RCC 7860 (cell line): ENCODE measurements at places on chromosomes 6 and 20.

GRCh38 chr6:170403451-170403850 is 96.9 kb downstream of the FAM120B start:
- DNase-seq = no peak

GRCh38 chr20:1491281-1491840 is at the start of gene SIRPB2:
SIRPB2 (minus strand) TSS chr20:1491420; CDS start chr20:1491359, 61 bp downstream.
- no peak for DNase-seq

- DNase-seq = no peak
These were observed 214.5 kb upstream of the CITED2 start for GRCh38 chr6:139588734-139589593.

- no peak for DNase-seq
These were observed 174.2 kb downstream of the TSHZ2 start for GRCh38 chr20:53146201-53146891.

DNA sequence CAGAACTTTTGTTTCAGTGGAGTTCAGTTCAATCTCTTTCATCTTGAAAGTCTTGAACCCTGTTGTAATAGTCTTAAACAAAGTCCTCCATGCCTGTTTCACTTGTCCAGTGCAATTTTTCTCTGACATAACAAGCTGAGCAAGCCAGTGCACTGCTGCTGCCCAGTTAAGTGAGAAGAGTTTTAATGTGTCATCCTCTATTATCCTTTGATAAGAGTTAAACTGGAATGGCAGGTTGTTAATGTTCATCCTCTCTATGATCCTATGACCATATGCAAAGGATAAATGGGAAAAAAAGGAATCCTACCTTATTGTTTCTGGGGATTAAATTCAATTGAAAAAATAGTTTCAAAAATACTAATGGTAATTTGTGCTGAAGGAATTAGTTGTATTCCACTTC is 197.5 kb downstream of the FRK start:
- DNase-seq = no peak
